G401 (cell line): ENCODE measurements at places on chromosomes 1 and 21.

GRCh38 chr1:170676628-170677027 is 12.7 kb downstream of the PRRX1 start:
- DNase-seq, result no peak

DNA sequence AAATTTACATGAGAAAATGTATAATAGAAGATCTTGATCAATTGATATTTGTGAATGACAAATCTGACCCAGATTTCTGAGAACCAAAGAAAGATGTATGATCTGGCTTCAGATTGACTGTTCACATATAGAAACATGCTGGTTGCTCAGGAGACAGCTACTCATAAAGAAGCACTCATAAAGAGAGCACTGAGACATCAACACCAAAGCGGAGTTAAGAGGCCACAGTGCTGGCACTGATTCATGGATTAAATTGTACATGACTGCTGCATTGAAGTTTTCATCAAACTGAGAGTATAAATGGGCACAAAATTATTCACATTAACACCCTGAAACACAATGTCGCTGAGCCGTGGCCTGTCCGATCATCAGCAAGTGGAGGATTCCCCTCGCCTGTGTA is 46.2 kb downstream of the SH3GLB1 start:
- no peak for DNase-seq

DNA sequence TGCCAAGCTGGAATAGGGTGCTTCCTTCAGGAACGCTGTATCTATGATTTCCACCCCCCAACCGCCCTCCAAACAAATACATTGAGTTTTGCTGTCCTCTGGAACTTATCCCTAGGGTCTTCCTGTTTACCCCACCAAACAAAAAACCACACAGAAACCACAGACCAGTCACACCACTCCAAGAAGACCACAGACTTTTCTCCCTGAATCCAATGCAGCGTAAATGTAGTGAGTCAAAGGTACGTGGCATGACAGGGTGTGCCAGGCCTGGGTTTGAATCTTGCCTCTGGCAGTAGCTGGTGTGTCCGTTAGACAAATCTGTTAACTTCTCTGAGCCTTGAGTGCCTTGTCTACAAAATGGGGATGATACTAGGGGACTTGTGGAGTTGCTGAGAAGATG is 27.8 kb downstream of the ASAP3 start:
- DNase-seq, result no peak

GRCh38 chr21:35395728-35396127 is 346.6 kb upstream of the RUNX1 start:
- DNase-seq, result no peak

DNA sequence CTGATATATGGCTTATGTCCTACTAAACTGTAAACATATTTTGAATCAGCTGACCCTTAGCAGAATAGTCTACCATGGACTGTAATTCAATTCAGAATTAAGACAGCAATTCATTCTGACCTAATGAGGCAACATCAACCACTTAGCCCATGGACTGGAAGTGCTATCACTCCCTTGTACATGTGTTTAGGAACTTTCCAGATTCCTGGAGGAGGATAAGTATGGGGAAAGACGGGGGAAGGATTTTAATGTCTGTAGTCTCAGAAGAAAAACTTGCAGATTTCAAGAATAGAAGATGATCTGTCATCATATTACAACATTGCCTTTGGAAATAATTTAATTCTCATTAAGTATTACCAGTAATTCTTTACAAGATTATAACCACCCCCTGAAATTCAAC is 56.3 kb downstream of the PTGFR start:
- DNase-seq, result no peak
